ENCODE measurements at places on chromosomes 5 and 9.

GRCh38 chr9:72354704-72355103 is 10.3 kb downstream of the ZFAND5 start:
- no peak for DNase-seq

GRCh38 chr9:135818718-135819475 is 88.4 kb downstream of the CAMSAP1 start:
- no peak for DNase-seq

- DNase-seq = no peak
Observed at GRCh38 chr5:131198625-131199024, 27.9 kb downstream of the LYRM7 start.

- no peak for DNase-seq
Observed at GRCh38 chr5:135711911-135712310, 122.6 kb upstream of the SLC25A48 start.

DNA sequence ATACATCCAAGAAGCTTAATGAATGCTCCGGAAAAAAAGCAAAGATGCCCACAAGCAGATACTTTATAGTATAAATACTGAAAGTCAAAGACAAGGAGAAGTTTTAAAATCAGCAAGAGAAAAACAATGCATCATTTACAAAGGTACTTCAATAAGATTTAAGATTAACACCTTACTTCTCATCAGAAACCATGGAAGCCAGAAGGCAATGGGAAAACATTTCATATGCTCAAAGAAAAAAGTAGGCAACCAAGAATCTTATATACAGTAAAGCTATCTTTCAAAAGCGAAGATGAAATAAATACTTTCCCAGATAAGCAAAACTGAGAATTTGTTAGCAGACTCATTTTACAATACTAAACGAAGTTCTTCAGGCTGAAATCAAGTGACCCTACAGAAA is 51.1 kb downstream of the ABHD17B start:
- no peak for DNase-seq

GRCh38 chr9:89213396-89213880 is 34.8 kb upstream of the SHC3 start:
- DNase-seq = no peak

- no peak for DNase-seq
Observed at GRCh38 chr5:60651872-60652620, 47.9 kb downstream of the DEPDC1B start.

- DNase-seq = no peak
Observed at GRCh38 chr5:91123901-91124300, 259.2 kb downstream of the ARRDC3 start.

DNA sequence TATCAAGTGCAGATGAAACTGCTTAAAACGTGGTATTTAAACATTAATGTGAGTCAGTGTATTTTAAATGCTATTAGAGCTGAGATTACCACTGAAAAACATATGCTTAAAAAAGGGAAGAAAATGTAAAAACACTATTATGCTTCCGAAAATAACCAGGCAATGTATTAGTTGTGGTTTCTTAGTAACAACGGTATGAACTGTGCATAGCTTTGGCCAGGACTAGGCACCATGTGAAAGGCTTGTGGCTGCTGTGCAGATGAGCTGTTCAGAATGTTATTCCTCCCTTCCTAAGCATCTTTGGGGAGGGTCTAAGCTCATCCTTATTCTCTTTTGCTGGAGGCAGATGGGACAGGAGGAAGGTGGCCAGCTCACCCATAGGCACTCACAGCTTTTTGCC is 84.9 kb downstream of the NTRK2 start:
- no peak for DNase-seq

GRCh38 chr5:463952-464351 is 21.0 kb downstream of the EXOC3 start:
- DNase-seq = no peak

DNA sequence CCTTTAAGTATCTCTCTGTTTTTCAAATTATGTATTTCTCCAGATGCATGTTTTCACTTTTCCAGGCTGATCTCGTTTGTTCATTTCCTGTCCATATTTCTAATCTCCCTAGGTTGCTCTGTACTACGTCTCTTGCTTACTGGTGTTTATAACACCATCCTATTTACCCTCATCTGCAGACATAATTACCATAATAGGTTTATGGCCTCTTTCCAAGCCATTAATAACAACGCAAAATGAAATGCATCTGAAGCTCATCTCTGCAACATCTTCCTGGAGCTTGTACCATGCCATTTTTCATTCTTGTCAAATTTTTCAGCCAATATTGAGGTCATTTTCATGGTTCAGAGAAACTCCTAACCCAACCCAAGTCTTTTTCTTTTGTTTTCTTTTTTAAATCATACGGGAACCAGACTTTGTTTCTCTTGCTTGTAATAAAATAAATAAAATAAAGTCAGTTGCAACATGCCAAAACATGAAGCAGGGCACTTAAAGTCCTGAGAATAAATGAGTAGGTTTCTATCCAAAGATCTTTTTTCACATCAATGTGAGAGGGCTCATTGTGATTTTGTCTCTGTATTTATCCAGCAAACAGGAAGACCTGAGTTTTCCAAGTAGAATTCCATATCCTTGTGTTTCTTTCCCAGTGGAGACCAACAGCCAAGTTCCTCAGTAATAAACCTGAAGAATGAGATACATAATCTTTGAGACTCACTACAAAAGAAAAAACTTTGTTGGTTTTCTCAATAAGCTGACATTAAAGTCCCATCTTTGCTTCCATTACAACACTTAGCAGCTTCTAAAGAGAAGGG is 37.0 kb downstream of the DPYSL3 start:
- no peak for DNase-seq

GRCh38 chr5:10069637-10070313 is 179.9 kb downstream of the ATPSCKMT start:
- no peak for DNase-seq

- peak; percentile 7 for DNase-seq
Observed at GRCh38 chr5:1292139-1292538, 2.7 kb downstream of the TERT start.

- no peak for DNase-seq
Observed at GRCh38 chr5:14557791-14558415, 23.7 kb upstream of the OTULINL start.

- no peak for DNase-seq
Observed at GRCh38 chr5:138102454-138103318, 18.9 kb downstream of the WNT8A start.

DNA sequence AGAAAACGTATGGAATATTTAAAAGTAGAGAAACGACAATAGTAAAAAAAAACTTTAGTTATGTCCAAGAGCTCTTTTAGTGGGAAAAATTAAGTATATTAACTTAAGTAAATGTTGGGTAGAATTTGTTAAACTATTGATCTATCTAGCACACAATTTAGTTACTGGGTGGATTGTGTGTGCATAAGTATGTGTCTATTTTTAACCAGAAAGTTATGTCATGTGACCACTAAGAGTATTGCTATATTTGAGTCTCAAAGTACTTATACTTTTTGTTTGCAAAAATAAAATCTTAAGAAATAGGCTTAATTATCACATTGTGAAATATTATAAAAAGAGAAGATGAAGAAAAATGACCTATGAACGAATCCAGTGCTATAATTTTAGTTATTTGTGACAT is 56.8 kb downstream of the ADGRV1 start:
- DNase-seq = no peak

DNA sequence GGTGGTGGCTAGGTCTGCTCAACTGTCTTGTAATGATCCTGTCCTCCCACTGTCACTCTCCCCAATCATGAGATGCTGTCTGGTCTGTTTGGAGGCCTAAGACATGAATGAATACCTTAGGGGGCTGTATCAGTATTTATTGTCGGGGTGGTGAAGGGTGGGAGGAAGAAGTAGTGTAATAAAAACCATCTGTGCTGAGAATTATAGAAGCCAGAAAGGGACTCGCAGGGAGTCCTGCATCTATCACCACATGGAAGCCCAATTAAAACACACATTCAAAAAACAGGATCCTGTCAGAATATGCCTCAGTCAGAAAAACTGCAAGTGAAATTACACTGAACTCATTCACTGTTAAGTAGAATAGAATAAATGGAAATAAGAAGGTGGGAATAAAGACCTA is 1134.3 kb upstream of the C9orf72 start:
- no peak for DNase-seq

DNA sequence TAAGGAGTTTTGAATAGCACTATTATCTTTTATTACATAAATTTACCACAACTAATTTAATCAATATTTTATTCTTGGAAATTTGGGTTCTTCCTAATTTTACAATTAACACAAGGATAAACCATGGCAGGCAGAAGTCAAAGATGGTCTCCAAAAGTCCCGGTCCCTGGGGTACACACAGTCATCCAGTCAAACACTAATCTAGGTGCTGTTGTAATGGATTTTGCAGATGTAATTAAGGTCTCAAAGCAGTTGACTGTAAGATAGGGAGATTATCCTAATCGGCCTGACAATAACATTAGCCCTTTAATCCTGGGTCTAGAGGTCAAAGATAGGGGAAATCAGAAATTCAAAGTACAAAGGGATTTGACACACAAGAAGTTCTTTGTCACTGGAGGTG is 57.5 kb upstream of the HTR1A start:
- no peak for DNase-seq

- DNase-seq = no peak
Observed at GRCh38 chr9:90770182-90770738, 31.4 kb upstream of the SYK start.

- no peak for DNase-seq
Observed at GRCh38 chr5:111697215-111697614, 59.8 kb downstream of the NREP start.

DNA sequence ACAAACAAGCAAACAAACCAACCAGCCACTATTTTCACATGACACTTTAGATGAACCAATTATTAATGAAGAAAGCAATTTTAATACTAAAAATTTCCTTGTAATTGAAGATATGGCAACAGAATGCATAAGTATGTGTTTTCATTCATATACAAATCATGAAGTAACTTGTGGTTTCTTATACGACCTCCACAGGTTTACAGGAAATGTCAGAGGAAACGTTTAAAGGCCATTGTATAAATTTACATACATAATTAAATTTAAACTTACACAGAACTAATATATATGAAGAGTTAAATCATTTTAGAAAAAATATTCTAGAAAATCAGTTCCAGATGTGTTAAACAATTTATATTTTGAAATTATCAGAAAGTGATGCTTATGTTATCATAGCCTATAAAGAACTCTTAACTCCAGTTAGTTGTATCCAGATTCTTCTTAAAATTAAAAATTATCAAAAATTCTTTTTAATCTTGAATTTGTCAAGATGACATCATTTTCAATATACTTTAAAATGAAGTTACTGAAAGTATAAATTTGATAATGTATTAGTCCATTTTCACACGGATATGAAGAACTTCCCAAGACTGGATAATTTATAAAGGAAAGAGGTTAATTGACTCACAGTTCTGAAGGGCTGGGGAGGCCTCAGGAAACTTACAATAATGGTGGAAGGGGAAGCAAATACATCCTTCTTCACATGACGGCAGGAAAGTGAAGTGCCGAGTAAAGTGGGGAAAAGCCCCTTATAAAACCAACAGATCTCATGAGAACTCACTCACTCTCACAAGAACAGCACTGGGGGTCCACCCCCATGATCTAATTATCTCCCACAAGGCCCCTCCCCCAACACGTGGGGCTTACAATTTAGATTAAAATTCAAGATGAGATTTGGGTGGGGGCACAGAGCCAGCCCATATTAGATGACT is 192.0 kb downstream of the PIK3R1 start:
- DNase-seq = no peak

GRCh38 chr9:133104718-133105460 is 16.2 kb downstream of the RALGDS start:
- peak; percentile 23 for DNase-seq

GRCh38 chr5:173648308-173648866 is 31.9 kb upstream of the BOD1 start:
- no peak for DNase-seq

DNA sequence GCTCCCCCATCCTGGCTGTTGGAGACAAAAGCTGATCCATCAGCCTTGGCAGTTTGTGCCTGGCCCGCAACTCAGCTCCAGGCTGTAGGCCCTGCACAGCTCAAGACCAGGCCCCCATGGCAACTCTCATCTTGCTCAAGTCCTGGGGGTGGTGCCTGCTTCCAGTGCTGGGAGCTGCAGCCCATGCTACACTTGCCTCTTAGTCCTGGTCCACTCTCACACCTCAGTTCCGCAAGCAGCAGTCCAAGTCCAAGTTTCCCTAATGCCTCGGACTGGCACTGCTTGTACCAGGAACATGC is 14.2 kb downstream of the AHRR start:
- no peak for DNase-seq

DNA sequence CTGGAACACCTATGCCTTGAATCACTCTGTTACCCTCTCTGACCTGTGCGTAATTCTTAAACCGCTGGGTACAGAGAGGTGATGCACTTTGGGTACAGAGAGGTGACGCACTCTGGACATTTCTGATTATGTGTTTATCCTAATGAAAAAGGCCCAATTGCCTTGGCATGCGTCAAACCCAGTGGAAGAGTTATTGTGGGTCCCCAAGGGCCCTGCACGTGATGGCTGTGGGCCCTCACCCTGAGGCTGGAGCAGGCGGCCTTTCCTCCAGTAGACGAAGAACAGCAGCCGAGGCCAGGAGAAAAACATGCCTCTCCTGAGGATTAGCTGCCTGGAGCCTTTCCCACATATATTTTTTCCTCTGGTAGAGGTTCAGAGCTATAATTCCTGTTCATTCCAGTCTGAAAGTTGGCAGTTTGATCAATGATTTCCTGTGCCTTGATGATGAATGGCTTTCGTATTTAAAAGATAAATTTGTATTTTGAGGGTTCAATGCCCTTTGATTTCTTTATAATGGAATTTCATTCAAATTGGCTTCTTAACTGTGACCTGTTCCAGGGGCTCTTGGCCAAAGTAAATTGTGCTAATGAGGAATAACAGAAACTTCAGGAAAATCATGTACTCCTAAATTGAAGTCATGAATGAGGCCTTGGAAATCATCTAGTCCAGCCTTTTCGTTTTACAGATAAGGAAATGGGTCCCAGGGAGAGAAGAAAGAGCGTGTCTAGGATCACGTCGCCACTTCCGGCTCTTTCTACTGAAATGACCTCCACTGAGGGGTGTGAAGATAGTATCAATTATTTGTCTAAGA is 22.8 kb downstream of the ACER2 start:
- DNase-seq = peak; percentile 49

DNA sequence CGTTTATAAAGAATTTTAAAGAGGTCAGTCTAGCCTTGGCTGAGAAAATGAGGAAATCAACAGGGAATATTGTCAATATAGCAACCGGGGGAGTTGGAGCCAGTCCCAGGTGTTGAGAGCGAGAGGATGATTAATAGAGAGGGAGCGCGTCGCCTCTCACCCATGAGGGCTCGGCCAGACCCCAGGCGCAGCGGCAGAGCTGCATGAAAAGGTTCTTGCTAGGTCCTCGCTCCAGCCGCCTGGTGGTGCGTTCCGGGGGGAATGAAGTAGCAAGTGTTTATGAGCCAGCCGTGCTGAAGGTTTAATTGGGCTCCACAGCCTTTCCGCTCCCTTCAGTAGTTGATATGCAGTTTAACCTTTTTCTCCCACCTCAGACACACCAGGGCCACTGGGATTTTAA is 167.3 kb upstream of the IRX1 start:
- no peak for DNase-seq

DNA sequence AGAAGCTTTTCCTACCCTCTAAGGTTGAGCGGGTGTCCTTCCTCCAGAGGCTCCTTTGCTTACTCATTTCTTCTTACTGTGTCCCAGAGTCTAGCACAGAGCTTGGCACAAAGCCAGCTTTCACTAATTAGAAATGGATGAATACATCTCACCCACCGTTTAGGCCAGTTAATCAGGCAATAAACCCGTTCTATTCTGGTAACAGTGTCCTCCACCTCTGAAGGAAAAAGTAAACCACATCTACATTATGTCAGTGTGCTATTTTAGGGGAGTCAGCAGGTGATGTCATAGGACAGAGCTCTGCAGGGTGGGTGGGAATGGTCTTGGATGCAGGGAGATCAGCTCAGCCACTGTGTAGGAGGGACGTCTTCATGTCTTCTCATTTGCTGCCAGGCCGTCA is 109.2 kb downstream of the OSTF1 start:
- DNase-seq = no peak
